HuH-7 (cell line): ENCODE measurements at places on chromosomes 6 and 20.
A peak's percentile ranks its signal among the peaks of the same experiment; 100 is the strongest.

- DNase-seq: no peak
Measured at GRCh38 chr6:143034689-143035334, 25.9 kb upstream of the AIG1 start.

DNA sequence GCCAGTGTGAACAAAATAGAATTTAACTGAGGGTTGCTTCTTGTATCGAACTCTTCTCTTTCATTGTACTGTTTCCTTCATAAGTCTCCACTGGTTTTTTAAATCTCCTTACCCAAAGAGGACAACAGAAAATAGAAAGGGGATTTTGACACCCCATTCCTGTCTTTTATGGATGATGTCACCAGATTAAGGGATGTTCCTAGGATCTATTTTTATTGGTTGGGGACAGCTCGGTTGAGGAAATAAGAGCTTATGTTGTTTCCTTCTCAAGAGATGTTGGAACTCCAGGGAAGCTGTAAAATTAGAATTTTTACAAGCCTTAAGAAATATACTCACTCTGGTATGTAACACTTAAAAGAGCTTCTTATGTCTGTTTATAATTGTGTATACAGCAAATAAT, 171.5 kb downstream of the PHF3 start:
- no peak for DNase-seq

DNA sequence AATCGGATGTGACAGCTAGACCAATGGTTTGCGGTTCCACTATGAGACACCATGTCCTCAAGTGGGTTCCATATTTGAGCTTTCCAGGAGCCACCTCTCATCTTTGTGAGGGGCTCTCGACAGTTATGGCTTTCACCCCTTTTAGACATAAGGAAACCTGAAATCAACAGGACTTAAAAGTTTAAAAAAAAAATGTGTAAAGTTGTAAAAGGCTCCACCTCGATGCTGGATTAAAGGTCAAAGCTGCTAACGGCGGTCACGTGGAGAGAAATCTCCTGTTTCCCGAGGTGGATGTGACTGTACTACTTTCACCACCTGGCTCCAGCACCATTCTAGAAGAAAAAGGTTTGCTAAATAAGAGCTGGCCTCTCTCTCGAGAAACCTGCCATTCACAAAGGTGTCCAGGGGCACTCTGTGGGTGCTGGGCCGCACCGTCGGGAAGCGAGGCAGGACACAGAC, 542 bp downstream of the ATP5F1E start:
- no peak for DNase-seq

DNA sequence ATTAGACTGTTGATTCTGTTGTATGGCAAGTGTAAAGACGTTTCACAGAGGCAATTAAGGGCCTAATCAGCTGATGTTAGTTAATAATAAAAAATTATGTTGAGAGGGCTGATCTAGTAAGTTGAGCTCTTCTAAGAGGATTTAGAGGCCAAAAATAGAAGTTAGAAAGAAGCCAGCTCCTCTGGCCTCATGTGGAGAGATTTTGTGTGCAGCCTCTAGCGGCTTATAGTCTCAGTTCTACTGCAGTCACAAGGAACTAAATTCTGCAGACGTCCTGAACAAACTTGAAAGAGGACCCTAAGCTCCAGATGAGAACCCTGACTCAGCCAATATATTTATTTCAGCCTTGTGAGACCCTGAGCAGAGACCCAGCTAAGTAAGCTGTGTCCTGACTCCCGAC, 498.6 kb downstream of the BTBD3 start:
- DNase-seq: no peak

GRCh38 chr6:72757048-72757447, 135.2 kb downstream of the KCNQ5 start:
- DNase-seq: no peak

DNA sequence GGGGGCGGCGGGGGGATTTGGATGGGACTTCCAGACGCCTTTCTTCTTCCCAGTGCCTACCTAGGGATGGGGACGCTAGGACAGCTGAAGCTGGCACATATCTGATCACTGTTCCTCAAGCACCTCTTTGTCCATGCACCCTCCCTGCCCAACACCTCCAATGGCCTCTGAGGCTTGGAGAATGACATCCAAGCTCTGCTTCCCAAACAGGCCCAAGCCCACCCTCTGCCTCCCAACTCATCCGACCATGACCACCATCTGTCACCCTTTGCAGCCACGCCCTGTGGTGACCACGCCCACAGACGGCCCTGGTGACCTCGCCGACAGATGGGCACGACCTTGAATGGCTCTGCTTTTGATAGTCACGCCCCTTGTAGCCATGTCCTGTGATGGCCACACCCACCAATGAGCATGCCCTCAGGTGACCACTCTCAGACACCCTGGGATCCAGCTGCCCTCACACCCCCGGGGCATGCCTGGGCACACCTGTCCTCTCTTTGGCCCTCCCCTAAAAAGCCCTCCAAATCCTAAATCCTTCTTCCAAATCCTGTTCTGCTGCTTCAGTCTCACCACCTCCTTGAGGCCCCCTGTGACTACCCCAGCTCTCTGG, 51.0 kb downstream of the SSR1 start:
- DNase-seq: no peak

GRCh38 chr20:45630371-45630770, 713 bp downstream of the WFDC9 start:
- no peak for DNase-seq

DNA sequence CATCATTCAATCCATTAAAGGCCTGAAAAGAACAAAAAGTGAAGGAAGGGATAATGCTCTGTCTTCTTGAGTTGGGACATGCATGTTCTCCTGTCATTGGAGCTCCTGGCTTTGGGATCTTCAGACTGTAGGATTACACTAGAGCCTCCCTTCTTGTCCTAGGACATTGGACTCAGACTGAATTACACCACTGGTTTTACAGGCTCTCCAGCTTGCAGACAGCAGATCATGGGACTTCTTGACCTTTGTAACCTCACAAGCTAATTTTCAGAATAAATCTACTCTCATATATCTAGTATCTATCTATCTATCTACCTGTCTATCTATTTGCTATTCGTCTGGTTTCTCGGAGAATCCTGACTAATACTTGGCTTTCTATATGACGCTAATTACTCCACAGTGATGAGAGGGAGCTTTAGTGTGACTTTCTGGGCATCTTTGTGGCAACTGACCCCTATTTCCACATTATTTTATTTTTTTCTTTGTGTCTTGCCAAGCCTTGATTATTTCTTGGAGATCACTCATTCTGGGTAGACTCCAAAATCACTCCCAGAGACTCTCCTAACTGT, 151.9 kb upstream of the ZNF184 start:
- no peak for DNase-seq

DNA sequence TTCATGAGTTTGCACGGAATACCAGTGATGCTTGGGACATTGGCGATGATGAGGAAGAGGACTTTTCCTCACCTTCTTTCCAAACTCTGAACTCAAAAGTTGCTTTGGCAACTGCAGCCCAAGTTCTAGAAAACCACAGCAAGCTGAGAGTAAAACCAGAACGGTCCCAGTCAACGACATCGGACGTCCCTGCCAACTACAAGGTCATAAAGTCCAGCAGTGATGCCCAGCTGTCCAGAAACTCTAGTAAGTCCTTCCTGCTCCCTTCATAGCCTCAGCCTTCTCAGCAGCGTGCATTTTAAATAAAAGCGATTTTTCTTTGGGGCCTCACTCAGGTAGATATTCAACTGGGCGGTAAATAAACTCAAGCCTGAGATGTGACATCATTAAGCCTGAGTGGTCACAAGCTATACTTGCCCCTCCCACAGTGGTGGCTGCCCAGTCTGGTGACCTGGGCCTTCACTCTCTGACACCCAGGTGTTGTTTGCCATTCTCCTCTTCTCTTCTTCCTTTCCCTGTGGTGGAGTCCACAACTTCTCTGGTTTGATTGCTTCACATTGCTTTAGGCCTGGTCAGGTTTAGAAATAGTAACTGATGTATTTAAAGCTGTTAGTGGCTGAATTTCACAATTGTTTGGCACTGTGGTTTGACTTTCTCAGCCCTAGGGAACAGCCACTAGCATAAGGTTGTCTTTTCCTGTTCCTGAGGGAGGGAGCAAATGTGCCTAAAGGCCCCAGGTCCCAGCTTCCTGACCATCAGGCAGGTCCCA, 21.6 kb upstream of the TMEM217 start:
- no peak for DNase-seq

- DNase-seq: no peak
Measured at GRCh38 chr6:138817799-138818198, 21.9 kb downstream of the ECT2L start.

DNA sequence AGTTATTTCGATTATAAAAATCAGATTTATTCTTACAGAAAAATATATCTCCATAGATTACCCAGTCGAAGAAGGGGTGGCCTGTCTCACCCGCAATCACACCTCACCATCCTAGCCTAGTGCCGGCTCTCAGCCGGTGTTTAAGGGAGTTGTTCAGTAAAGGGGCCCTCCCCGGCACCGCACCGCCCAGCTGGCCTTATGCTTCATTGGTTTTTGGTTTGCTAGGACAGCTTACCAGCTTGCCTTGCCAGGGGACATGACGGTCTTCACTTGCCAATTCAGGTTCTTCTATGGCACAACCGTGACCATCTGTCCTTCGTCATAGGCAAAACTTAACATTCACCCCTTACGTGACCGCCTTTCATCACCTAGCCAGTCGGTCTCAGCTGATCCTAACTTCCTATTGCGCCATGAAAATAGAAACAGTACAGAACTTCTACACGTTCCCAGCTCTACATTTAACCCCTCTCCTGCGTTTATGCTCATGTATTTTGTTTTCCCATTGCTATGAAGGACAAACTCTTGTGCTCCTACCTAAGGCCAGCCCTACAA, 44.7 kb upstream of the SLC22A16 start:
- no peak for DNase-seq

GRCh38 chr6:142444376-142444775, 142.6 kb downstream of the ADGRG6 start:
- DNase-seq: no peak

GRCh38 chr6:51495610-51496396, 591.6 kb downstream of the PKHD1 start:
- DNase-seq: no peak

GRCh38 chr6:128507337-128508310, 12.8 kb downstream of the PTPRK start:
- peak; percentile 49 for DNase-seq

GRCh38 chr6:160996131-160996601, 4.6 kb downstream of the MAP3K4 start:
- no peak for DNase-seq

- DNase-seq: no peak
Measured at GRCh38 chr6:3308106-3308505, 49.4 kb downstream of the PSMG4 start.

- no peak for DNase-seq
Measured at GRCh38 chr20:36847009-36847709, 28.8 kb upstream of the TLDC2 start.

- no peak for DNase-seq
Measured at GRCh38 chr6:10276660-10277287, 138.1 kb downstream of the TFAP2A start.

- DNase-seq: no peak
Measured at GRCh38 chr6:68891419-68891818, 256.3 kb downstream of the ADGRB3 start.

DNA sequence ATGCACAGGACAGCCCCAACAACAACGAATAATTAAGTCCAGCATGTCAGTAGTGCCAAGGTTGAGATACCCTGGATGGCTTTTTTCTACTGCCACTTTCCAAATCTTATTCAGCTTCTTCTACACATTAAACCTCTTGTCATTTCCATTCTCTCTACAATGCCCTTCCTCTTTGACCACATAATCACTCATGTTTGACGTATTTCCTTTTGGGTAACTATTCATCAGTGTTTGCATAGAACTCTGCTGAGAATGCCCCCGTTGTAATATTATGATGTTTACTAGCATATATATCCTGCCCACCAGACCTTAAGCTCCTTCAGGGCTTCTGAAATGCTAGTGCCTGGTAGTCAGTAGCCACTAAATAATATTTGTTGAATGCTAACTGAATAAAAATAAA, 515.3 kb upstream of the RNF217 start:
- DNase-seq: no peak

DNA sequence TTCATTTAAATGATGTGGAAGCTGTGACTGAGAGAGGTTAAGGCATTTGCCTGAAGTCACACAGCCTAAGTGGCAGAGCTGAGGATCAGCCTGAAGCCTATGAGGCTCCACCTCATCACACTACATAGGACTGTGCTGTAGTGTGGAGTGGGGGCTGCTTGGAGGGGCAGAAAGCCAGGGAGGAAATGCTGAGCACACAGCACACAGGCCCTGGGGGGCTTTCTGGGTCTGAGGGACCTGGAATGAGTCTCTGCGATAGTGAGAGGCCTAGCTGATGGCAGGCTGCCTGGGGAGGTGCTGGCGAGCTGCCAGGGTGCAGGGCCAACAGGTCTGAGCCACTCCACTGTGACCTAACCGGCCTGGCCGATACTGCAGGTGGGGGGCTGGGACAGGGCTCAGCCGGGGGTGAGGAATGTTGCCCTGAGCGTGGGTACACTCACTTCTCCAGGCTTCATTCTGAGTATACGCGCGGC, 2.2 kb upstream of the ARHGAP40 start:
- DNase-seq: no peak

DNA sequence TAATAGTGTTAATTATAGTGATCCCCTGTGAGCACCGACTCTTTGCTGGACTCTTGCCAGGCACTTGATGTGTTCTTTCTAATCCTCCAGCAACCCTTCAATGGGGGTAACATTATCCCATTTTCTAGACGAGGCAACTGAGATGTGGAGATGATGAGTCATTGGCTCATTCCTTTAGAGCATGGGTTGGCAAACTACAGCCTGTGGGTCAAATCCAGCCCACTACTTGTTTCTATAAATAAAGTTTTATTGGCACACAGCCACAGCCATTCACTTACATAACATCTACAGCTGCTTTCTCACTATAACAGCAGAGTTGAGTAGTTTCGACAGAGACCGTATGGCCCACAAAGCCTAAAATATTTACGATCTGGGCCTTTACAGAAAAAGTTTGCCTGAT, 249.5 kb upstream of the KCNG1 start:
- no peak for DNase-seq

DNA sequence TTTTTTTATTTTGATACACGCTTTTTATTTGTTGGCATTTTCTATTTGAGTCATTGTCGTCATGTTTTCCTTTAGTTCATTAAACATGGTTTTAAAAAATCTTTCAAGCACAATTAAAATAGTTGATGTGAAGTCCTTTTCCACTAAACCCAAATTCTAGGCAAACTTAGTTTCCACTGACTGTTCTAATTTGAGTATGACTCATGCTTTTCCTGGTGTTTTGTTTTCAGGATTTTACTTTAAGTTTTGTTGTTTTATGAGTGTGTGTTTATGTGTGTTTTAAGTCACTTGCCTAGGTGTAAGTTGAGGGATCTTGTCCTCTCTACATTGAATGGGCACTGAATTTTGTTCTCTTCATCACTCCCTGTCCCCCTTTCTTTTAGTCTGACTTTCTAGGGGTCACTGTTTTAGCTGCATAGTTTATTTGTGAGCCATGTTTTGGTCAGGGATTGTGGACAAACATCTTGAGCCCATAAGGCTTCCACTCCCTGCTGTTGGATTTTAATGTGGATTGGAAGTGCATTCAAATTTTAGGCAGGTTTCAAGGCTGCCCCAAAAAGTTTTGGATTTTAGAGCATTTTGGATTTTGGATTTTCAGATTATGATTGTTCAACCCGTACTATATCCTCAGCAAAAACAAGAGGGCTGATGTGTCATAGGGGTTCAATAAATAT, 94.8 kb downstream of the CDYL start:
- DNase-seq: no peak

GRCh38 chr6:105626295-105627158, 223.6 kb upstream of the PREP start:
- DNase-seq: no peak
